ENCODE measurements at places on chromosomes 2 and 18.

DNA sequence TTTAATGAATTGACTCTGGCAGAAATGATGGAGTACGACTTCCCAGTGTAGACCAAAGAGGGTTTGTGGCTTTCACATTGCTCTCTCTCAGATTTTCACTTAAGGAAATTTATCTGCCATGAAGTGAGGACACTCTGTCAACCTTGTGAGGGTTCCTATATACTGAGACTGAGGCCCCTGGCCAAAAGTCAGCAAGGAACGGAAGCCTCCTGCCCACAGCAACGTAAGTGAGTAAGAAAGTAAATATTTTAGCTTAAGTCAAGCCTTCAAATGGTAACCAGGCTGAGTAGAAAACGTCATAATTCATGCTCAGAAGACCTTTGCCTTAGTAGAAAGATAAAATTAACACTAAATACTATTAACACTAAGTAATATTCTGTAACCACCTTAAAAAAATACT, 1080.5 kb upstream of the ACVR2A start:
- DNase-seq: no peak

GRCh38 chr2:236587861-236588815, 18.5 kb downstream of the ACKR3 start:
- DNase-seq: no peak

- DNase-seq: peak; percentile 7
Measured at GRCh38 chr2:187003038-187003554, 154.1 kb upstream of the ZSWIM2 start.

DNA sequence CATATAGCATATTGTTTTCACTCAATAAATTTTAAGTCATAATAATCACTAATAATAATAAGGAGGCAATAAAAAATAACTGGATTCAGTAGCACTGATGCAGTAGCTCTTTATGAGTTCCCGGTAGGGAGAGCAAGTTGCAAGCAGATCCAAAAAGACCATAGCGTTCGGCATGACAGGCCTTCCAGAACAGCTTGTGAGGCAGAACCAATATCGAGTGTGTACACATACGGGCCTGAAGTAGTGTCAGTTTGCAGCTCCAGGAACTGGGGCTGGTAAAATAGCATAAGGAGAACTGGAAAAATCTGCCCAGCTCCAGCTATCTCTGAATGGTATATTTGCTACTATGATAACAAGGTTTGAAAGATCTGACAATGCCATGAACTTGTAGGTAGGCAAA, 1607.8 kb upstream of the PIK3C3 start:
- DNase-seq: no peak

GRCh38 chr2:59000796-59001195, 759.7 kb upstream of the FANCL start:
- DNase-seq: no peak

DNA sequence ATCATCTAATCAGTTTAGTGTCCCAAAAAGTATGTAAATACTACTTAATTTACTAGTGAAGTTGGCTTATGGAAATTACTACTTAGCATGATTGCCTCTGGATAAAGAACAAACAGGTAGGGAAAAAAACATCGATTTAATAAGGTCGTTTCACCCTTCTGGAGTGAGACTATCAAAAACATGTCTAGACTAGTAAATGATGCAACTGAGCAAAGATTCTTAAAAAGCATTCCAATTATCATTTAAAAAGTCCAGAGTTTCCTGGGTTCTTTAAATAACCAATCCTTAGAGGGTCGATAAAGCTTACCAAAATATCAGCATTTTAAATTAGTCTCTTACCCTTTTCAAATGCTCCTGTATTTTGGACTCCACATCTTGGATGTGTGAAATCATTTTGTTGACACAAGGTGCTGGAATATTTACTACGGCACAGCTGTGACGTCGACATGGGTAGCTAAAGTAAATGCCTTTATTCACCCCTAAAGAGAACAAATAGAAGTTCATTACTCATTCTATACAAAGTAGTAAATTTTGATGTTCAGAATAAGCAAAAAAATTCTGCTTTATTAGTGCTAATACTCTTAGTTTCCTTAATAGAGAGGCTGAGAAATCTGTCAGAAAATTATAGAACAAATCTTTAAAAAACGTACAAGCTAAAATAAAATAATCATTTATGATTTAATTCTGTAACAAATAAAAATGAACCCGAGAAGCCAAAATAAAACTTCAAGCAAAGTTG, 70.6 kb downstream of the CCDC178 start:
- DNase-seq: no peak

GRCh38 chr2:38863061-38863695, 12.6 kb downstream of the DHX57 start:
- DNase-seq: no peak

DNA sequence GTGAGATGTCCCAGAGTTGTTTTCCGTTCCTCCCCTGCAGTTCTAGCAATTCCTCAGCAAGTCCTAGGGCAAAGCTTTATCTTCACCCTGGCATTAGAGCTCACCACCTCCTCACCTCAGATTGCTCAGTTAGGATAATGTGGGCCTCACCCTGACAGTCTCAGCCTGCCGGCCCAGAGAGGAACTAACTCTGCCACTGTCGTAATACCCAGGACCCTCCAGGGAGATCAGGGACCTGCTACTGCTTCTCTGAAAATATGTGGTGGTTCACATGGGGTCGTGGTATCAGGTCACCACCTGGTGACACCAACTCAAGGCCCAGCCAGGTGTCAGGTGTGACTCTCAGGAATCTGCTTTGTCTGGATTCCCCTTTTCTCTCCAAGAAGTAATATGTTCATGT, 120.7 kb downstream of the FEZ2 start:
- DNase-seq: no peak

- DNase-seq: no peak
Measured at GRCh38 chr2:127429844-127430425, 11.7 kb downstream of the PROC start.

DNA sequence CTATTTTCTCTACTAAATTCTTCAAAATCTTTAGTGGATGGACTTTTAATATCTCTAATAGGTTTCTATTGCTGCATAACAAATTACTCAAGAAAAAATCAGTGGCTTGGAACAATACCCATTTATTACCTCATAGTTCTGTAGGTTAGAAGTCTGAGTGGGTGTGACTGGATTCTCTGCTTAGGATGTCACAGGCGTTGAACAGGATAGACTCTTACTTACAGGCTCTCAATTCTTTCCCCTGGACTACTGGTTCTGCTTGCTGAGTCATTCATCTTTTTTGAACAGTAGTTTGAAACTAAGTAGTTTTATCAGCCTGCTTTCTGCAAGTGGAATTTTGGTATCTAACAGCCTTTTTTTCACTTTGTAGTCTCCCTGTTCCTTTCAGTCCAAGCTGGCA, 265.4 kb downstream of the ZNF385B start:
- no peak for DNase-seq

GRCh38 chr2:85355521-85355920, 952 bp downstream of the ELMOD3 start:
- no peak for DNase-seq

DNA sequence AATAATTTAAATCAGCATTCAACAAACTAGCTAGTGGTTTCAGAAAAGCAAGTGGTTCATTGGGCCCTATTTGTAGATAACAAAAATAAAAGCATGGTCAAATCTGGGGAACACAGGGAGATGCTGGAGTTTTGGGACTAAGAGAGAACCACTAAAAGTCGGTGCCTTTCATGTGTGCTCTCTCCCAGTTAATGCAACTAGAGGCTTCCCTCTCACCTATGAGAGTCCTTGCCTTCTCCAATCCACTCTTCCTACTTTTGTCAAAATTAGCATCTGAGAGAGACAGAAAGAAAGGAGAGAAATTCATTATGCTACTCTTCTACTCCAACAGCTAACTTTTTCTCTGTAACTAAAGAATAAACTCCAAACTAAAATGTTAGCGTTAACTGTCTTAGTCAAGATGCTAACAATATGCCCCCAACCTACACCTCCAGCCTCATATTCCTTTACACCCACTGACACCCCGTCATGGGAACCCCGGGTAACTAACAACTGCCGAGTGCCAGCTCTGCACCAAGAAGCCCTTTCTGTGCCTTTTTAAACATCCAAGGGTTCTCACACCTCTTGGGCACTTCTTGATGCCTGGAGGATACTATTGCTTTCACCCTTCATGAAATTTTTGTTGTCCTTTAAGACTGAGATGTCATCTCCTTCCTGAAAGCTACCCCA, 133.4 kb downstream of the RBMS1 start:
- DNase-seq: no peak

- DNase-seq: no peak
Measured at GRCh38 chr18:58417752-58418151, 211.1 kb downstream of the ALPK2 start.

DNA sequence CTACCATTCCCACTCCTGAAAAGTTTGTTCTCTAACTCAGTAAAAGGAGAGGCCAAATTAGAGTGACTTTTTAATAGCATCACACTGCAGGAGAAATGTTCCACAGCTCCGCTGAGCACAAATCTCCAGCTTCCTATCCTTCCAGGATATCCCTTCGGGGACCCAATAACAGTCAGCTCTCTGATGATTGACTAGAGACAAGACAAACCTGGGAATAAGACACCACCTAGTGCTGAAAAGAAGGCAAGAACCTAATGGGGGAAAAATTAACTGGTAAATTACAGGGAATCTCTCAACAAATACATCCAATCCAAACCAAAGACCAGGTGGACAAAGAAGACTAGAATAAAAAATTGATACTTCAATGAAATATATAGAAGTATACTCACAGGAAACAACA, 977.1 kb upstream of the SOX11 start:
- DNase-seq: no peak

DNA sequence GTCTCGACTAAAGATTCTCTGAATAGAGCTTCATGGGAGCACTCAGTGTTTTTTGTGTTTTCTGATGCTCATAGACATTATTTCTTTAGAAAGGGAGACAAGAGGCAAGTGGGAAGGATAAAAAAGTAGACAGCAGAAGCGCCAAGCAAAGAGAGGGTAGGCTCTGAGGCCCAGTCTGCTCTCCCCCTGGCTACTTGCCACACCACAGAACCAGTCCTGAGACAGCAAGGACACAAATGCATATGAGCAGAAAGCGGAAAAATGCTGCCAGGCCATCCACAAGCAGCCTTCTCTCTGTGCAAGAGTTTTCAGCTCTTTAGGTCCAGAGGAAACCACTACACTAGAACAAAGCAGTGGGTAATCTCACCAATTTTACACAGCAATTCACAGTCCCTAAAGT, 285.4 kb downstream of the ZNF521 start:
- no peak for DNase-seq

DNA sequence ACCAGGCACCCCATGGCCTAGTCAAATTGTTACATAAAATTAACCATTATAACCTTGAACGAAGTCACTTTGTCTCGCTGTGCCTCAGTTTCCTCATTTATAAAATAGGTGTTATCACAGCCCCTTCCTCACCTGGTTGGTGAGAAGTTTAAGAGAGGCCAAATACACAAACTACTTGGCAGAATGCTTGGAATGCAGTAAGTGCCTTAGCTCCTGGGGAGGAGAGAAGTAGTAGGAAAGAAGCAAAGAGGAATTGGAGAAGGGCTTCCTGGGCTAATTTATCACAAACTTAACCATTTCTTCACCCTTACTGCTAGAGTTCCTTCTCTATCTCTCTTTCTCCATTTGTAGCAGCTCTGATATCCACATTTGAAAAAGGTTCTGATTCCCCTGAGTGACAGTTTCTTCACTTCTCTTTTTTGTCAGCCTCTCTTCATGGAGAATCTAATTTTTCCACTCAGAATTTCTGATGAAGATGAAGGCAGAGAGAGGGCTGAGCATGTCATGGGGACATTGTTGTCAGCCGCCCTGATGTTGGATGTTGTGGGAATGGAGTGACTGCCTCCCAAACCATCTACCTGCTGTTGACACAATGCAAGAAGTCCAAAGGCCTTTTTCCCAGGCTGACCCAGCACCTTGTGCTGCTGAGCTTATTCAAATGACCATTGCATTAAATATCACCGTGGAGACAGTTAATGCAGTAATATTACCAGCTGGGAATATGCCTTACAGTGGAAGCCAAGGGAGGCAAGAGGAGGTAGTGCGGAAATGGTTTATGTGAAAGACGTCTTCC, 60.4 kb downstream of the BOD1L2 start:
- DNase-seq: no peak

DNA sequence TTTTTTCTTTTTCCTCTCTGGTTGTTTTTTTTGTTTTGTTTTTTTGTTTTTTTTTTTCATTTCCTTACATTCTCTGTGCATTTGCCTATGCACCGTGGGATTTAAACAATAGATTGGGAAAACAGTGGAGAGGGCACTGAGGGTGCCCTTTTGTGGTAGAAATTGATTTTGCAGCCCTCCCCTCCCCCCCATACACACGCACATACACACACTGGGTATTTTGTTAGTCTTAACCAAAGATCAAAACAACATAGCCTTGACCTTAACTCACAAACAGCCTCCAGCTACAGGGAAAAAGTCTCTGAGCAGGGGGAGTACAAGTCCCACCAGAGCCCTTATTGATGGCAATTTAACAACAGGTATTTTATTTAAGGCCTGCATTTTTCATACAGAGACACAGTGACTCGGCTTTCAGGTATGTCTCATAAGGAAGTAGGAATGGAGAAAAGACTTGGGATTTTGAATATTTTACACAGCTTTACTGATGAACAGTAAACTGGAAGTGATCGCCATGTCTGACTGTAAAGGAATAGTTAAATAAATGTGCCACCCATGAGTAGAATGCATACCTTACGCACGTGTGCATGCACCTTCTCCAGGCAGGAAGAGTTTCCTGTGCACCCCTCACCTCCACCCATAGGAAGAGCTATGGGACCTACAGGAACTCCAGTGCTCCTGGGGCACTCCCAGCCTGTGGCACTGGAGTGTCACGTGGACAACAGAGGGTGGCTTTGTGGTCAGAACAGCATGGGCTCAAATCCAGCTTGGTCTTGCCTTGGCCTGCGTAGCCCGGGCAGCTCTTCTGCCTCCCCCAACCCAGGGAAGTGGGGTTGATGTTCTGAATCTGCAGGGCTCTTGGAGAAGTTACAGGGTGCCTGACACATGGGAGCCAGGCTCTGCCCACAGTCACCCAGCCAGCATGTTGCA, 266.4 kb downstream of the ANAPC1 start:
- no peak for DNase-seq

GRCh38 chr2:24993406-24994145, 21.8 kb upstream of the DNAJC27 start:
- DNase-seq: no peak

- DNase-seq: no peak
Measured at GRCh38 chr2:152376968-152377367, 42.0 kb downstream of the FMNL2 start.

- DNase-seq: no peak
Measured at GRCh38 chr2:227401550-227401949, 13.8 kb upstream of the SCYGR1 start.

DNA sequence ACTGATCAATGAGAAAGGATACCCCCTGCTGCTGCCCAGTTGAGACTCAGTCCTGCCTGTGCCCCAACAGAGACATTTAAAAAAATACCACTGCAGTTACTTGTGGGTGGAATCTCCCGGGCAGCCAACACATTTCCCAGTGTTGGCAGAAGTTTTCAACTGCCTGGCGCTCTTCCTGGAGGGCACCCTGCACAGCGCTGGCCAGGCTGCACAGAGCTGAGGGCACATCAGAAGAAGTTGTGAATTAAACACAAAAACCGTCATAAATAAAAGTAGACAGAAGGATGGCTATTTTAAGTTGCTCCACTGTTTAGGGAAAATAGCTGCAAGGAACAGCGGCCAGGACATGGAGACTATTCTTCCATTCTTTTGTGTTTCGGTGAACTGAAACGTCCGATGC, 110.2 kb upstream of the THOC1 start:
- DNase-seq: no peak
